ENCODE measurements at places on chromosomes 6 and 20.

DNA sequence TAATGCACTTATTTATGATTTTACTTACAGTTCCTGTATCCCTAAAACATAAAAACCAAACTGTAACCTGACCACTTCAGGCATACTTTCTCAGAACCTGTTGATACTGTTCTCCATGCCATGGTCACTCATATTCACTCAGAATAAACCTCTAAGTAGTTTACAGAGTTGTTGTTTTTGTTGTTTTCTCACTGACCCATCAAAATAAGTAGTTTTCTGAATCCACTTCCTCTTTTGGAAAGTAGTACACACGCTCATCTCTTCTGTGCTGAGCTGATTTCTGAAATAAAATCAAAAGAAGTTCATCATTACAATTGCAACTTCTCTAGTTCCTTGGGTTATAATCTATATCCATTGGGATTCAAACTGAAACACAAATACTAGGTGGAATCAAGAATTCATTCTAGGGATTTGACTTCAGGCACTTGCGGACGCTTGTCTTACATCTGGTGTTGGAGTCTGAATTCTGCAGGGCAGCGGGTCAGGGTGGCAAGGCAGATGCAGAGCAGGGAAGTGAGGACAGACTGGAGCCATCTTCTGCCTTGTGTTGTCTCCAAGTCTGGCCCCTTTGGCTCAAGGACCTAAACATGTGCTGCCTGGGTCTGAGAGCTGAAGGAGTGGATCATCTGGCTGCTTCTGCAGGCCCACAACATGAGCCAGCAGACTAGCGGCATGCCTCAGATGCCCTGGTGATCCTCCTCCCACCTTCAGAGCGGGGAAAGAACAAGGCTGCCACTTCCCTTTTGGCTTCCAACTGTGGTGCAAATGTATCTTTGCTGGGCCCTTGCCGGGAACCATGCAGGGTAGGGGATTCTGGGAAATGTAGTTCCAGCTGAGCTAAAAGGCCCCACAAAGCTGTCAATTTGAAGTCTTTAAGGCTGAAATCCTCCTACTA lies 167.9 kb upstream of the MYLIP start:
- no peak for DNase-seq

- DNase-seq: peak; percentile 64
Measured at GRCh38 chr6:40845553-40845952, 193.5 kb downstream of the UNC5CL start.

- peak; percentile 90 for DNase-seq
Measured at GRCh38 chr6:11769244-11769643, 9.4 kb downstream of the ADTRP start.

DNA sequence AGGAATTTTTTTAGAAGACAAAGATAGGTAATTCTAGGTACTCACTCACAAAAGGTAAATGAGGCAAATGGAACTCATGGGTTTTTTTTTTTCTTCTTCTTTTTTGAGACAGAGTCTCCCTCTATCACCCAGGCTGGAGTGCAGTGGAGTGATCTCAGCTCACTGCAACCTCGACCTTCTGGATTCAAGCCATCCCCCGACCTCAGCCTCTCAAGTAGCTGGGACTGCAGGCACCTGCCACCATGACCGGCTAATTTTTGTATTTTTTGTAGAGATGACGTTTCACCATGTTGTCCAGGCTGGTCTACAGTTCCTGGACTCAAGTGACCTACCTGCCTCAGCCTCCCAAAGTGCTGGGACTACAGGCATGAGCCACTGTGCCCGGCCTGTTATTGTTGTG lies 126.1 kb downstream of the LRRC1 start:
- DNase-seq: no peak

GRCh38 chr6:89433252-89434149 lies 549 bp downstream of the ANKRD6 start:
- DNase-seq: no peak

GRCh38 chr20:17380801-17381200 lies 150.4 kb downstream of the BFSP1 start:
- DNase-seq: no peak

DNA sequence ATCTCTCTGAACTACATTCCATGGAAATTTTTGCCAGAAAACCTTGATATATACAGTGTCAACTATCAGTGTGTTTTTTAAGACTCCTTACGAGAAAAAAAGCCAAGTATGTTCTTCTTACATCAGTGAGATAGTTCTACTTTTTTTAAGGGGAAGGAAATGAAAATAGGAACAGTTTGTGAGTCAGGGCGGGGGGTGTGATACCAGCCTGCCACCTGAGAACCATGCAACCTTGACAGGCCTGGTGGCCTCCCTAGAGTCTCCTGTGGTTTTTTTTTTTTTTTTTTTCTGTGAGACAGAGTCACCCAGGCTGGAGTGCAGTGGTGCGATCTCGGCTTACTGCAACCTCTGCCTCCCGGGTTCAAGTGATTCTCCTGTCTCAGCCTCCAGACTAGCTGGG lies 96.3 kb upstream of the GCM1 start:
- DNase-seq: no peak

DNA sequence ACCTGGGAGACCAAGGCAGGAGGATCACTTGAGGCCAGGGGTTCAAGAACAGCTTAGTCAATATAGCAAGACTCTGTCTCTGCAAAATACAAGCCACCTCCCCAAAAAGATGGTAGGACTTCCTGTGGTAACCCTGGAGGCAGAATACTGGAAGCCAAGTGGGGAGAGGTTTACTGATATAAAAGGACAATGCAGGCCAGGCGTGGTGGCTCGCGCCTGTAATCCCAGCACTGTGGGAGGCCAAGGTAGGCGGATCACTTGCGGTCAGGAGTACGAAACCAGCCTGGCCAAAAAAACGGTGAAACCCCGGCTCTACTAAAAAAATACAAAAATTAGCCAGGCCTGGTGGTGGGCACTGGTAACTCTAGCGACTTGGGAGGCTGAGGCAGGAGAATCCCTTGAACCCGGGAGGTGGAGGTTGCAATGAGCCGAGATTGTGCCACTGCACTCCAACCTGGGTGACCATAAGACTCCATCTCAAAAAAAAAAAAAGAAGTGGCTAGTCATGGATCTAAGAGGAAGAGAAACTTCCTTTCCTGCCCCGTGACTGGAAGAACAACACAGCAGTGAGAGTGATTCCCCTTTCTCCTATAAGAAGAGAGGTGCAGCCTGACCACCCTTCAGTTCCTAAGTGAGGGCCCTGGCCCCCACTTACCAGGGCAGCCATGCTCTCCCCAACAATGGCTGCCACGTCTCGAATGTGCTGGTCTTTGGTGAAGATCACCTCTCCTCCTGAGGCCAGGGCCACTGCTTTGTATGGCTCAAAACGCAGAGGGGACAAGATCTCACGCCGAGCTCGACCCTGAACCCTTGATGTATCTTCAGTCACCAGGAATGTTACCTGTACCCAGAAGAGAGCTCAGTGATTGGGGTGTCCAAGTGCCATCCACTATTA lies 6.2 kb downstream of the SAPCD1 start:
- DNase-seq: no peak

DNA sequence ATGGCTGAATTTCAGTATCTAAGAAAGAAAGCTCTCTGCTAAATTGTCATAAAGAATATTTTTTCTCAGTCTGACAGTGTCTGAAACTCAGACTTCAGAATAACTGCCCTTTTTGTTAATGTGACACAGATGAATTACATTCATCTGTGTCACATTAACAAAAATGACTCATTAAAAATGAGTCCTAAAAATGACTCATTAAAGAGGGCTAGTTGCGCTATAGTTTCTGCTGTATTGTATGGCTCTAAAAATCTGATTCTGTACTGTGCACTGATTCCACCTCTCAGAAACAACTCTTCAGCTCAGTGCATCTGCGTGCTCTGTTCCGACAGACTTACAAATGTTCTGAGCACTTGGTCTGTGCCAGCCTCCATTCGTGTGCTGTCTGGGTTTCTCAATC lies 15.0 kb downstream of the RNF114 start:
- DNase-seq: peak; percentile 92

DNA sequence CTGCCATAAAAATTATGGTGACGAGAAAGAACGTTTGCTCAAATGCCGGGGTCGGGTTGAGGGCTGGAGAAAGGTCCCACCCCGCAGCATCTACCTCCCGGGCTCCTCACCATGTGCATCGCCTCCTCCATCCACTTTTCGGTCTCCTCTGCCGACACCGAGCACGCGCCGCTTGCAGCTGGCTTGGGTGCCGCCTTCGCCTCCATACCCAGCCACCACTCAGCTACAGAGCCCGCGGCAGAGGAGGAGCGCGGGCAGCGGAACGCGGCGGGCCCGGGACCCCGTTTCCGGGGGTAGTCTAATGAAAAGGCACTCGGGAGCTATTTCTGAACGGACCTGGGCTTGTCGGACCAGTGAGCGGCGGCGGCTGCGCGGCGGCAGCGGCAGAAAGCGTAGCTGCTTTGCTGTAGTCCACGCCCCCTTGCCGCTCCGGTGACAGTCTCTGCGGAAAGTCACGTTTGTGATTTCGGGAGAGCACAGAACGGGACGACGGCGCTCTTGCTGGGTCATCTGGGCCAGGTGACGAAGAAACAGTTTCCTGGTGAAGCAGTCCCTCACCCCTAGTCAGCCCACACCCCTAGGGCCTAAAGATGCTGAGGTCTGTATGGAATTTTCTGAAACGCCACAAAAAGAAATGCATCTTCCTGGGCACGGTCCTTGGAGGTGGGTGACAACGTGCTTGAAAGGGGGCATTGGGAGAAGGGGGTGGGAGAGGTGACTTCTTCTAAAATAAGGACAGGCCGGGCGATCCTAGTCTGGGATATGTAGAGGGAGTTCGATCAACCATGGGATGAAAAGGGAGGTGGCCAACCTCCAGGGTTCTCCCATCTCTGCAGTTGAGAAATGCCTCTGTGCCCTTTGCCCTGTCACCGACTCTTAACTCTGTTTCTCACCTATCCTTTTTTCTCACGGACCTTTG lies at the start of the genes ADAT2 and PEX3:
ADAT2 (minus strand) TSS at position 243 of the 919 bp plus-strand sequence; CDS start at position 206, 37 bp downstream.
PEX3 (plus strand) TSS at position 353 of the 919 bp plus-strand sequence; CDS start at position 591, 238 bp downstream.
- peak; percentile 97 for DNase-seq

GRCh38 chr6:113047932-113048331 lies 700.8 kb downstream of the RFPL4B start:
- peak; percentile 49 for DNase-seq

GRCh38 chr6:54132587-54132986 lies 21.3 kb downstream of the MLIP start:
- DNase-seq: no peak

GRCh38 chr20:50737352-50737751 lies 6.0 kb downstream of the PARD6B start:
- no peak for DNase-seq

- no peak for DNase-seq
Measured at GRCh38 chr6:90612313-90612680, 25.4 kb upstream of the MAP3K7 start.

GRCh38 chr20:37670351-37670791 lies 23.5 kb upstream of the CTNNBL1 start:
- DNase-seq: peak; percentile 11

DNA sequence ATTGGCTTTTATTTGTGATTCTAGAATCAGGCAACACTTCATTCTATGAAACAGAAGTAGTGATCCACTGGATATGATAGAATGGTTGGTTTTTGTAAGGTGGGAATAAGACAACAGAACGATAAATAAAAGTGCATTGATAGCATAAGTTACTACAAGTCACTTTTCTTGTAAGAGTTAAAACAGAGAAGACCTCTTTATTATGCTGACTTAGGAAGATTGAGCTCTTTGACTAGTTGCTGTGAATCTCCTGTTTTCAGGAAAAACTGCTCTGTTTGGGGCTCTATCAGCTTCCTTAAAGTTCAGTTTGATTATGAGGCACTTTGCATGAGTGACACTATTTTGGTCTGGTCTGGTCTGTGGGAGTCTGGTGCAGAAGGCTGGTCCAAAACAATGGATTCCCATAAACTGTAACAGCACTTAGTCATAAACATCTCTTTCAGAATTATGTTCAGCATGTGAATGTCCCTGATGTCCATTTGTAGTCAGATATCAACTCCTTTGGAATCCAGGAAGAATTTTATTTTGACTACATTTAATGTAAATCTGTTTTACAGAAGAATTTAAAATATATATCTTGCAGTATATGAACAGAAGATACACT lies 35.0 kb upstream of the DSE start:
- no peak for DNase-seq

DNA sequence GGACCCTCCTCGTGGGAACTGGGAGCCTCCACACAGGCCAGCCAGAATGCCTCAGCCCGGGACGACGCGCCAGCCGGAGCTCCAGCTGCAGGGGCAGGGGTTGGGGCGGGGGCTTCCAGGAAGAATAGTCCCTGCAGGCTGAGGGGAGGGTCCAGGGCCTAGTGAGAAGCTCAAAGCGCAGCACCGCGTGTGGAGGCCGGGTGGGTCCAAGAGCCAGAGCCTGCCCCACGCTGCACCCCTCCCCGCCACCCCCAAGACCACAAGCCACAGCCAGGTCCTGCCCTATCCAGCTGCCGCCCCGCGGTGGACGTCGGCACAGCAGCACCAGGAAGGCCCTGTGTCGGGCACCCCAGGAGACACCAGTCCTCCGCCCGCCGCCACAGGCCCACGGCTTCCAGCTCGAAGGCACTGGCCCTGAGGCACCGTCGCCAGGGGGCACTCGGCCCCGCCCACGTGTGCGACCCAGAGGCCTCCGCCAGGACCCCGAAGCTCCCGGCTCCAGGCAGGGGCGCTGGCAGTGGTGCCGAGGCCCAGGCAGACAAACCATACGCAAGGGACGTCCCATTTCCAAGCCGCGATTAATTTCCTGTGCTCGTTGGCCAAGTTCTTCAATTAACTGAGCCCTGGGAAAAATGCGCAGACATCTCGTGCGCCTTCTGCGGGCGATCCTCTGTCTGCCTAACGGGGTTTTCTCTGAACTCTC lies 19.5 kb downstream of the KCNQ2 start:
- DNase-seq: no peak

GRCh38 chr20:4672948-4673347 lies 48.8 kb upstream of the PRND start:
- no peak for DNase-seq

- DNase-seq: no peak
Measured at GRCh38 chr20:60237981-60238380, 279.8 kb downstream of the CDH26 start.

- DNase-seq: no peak
Measured at GRCh38 chr20:45621593-45621992, 7.9 kb upstream of the WFDC10A start.

DNA sequence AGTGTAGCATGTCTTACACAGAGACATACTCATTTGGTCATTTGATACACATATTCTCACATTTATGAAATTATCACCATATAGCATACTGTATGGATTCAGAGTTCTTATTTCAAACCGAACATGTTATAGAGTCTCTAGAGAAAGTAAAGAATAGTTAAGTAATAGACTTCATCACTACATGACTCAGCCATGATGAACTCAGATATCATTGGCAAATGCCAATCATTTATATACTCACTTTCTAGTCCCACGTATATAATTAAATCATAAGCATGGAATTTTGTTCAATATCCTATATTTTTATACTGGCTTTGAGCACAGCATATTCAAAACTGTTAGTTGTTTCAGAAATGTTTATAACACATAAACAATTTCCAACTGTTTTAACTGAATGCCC lies 749.9 kb downstream of the HACE1 start:
- peak; percentile 46 for DNase-seq

- DNase-seq: no peak
Measured at GRCh38 chr20:35027301-35027700, 65.3 kb downstream of the TRPC4AP start.

Data from ELR (cell line).